Left renal cortex interstitium (tissue), 4 donors: ENCODE measurements at places on chromosomes 5 and 9. TPM values are rescaled to one million over a fixed set of nuclear protein-coding genes. Genes with fewer than 3 reads are reported as not detected.

The RBM18 gene
- 35.7 TPM for polyA plus RNA-seq

The ANKS6 gene
- polyA plus RNA-seq, result 33.2 TPM

The ACTBL2 gene
- polyA plus RNA-seq, result not detected

The ADAMTS12 gene
- polyA plus RNA-seq, result 16.7 TPM

The ARHGEF37 gene
- polyA plus RNA-seq, result 5.3 TPM

The GADD45G gene
- 3.3 TPM for polyA plus RNA-seq

The RNF183 gene
- 6.6 TPM for polyA plus RNA-seq

The TEK gene
- polyA plus RNA-seq, result 42.6 TPM

The PCDHGC4 gene
- polyA plus RNA-seq, result 3.0 TPM
